ENCODE measurements at places on chromosomes 4 and X.

DNA sequence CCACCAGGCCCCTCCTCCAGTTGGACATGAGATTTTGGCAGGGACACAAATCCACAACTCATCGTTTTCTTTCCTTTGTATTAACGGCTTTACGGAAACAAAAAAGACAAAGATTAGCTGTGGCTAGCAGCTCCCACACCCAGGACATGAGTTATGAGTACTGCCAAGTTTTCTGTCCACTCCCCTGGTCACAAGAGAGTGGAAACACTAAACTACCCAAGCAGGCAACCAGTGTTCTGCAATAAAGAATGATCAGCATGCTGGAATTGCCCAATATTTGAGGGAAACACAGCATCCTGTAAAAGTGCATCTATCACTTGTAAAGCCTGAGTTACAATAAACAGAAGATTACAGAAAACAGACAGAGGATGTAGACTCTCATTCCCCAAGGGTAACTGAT, 358.4 kb downstream of the NLGN4X start:
- no peak for DNase-seq

GRCh38 chrX:129145840-129146272, 377.4 kb downstream of the SMARCA1 start:
- DNase-seq = no peak

DNA sequence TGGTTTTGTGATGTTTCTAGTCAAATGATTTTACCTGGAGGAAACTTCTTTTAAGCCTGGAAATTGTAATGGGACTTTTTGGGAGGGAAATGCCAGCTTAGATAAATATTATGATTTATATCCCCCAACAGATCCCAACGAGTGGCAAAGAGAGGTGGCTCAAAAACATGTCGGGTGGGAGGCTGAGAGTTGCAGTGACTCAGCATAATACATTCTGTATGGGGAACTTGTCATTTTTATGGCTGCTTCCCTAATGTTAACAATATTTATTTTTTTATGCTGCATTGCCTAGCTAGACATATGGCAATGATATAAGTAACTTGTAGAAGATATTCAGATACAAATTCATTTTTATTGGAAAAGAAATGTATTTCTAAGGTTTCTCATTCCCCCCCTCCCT, 219.0 kb downstream of the ARHGAP10 start:
- DNase-seq = no peak

DNA sequence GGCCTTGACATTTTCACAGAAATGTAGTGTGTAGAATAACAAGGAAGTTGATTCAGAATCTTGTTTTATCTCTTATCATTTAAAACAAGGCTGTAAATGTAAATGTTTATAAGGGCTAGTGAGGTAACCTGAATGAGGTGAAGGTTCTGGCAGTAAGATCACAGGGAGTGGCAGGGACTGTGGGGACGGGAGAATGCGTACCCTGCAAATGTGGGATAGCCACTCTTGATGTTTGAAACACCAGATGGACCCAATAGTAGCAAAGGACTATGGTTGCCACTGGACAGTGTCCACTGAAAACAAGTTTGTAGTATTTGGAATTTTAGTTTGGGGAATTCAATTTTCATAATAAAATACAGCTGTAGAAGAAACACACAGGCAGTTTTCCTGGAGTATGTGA, 155.3 kb downstream of the FHIP1A start:
- no peak for DNase-seq

- DNase-seq = no peak
These were observed 8.4 kb downstream of the PNMA6E start for GRCh38 chrX:153392642-153393321.

- DNase-seq = no peak
These were observed at the start of gene FOXR2 for GRCh38 chrX:55623100-55623499. Gene FOXR2 (plus strand): TSS chrX:55623400. CDS start chrX:55623712, 312 bp downstream.

DNA sequence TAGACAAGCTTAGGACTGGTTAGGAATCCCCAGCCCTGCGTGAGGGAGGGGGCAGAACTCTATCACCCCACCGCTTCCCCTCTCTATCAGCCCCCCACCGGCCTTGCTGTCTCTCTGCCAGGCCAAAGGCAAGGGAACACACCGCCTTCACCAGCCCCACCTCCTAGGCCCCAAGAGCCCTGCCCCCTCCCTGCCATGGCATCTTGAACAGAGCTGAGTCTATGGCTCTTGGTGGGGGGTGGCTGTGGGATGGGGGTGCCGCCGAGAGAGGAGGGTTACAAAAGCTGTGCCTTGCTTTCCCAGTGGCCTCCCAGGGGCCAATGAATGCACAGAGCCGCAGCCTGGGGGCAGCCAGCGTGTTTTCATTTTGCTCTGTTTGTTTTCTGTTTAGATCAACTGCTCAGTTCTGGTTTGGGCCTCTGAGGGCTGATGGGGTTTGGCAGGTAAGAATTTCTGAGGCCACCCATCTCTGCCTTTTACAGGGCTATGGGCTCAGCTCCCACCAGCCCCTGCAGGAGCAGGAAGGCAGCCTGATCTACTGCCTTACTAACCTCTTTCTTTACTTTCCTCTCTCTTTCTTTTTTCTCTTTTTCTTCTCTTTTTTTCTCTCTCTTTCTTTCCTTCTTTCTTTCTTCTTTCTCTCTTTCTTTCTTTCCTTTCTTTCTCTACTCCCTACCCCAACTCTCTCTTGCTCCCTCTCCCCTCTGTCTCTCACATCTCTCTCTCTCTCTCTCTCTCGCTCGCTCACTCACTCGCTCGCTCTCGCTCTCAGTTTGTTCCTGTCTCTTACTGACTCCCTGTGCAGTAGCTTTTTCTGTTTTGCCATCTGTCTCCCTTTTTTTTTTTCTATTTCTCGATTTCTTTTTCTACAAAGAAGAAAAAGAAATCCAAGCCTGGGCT, 128.3 kb downstream of the PJA1 start:
- DNase-seq = no peak

GRCh38 chrX:7759830-7760229, 83.1 kb upstream of the VCX start:
- no peak for DNase-seq

DNA sequence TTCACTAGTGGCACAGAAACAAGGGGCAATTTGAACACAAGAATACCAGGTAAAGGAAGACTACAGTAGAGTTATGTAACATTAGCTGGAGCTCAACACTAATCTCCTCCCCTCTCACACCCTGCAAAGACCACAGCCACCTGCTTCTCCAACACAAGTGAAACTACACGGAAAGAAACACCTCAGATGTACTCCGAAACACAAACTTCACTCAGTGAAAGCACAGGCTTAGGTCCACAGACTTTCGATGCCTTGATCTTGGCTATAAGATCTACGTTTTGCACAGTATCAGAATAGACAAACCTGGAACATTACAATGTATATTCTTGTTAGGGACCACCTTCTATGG, 7.6 kb downstream of the ACSL1 start:
- no peak for DNase-seq

DNA sequence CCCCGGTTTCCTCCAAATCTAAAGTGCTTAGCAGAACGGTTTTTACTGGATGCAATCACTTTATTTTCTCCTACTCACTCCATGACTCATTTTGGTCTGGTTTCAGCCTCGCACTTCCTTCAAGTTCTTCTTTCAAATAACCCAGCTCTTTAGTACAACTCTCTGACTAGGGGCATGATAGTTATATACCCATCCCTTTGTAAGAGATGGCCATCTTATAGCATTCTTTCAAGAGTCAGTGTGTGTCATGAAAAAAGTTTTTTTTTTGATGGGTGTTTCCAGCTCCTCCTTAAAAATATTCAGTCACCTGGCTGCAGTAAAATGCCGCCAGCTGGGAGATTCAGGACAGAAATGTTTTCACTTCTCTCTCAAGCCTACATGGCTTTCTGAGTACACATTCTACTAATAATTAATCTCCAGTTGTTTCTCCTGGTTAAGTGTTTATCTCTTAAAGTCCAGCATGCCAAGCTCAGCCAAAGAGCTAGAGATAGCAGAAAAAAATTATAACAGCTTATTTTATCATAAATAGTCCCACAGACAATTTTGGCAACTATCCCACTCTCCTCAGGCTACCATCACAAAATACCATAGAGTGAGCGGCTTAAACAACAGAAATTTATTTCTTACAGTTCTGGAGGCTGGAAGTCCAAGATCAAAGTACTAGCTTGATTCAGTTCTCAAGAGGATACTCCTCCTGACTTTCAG, 139.3 kb downstream of the GASK1B start:
- no peak for DNase-seq

GRCh38 chr4:153249199-153250041, 45.2 kb downstream of the TRIM2 start:
- DNase-seq = peak; percentile 83

- no peak for DNase-seq
These were observed 15.4 kb upstream of the NDUFC1 start for GRCh38 chr4:139317635-139318034.

DNA sequence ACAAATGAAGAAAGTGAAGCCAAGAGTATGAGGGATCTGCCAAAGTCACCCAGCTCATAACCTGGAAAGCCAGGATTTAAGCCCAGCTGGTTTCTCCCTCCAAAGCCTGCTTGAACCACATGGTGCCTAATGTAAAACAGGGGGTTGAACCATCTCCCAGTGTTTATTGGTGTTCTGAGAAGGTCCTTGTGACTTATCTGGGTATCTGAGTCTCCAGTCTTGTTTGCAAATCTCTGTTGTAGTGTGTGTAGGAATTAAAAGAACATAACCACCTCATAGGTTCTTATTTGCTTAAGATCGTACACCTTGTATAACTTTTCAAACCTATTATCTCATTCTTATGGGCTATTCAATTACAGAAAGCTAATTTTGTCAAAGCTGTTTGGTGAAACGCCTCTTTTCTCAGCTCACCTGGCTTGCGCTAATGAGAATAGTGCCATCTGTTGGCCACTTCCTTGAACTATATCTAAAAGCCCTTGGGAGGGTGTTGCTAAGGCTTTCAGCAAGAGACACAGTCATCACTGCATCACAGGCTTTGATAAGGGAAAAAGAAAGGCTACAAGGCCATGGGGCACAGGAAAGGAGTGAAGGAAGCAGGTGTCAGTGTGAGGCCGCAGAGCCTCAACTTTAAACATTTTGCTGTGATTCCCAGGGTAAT, 34.0 kb downstream of the ETDB start:
- peak; percentile 8 for DNase-seq

GRCh38 chr4:51885363-51885762, 42.4 kb downstream of the DCUN1D4 start:
- DNase-seq = no peak

- no peak for DNase-seq
These were observed 210.5 kb upstream of the DIAPH2 start for GRCh38 chrX:96474029-96474740.

DNA sequence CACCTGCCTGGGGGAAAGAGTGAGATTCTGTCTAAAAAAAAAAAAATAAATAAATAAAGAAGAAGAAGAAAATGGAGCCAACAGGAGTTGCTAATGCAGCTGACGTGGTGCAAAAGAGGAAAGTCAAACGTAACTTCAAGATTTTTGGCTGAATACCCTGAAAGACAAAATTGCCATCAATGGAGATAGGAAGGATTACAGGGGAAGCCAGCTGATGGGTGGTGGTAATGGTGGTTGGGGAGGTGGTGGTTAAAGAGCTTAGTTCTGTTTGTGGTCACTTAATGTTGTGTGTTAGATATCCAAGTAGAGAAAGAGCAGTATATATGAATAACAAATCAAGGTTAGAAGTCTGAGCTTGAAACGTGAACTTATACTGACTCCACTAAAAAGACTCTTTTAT, 225.4 kb downstream of the ARHGAP24 start:
- DNase-seq = no peak

- no peak for DNase-seq
These were observed 100.2 kb upstream of the METTL14 start for GRCh38 chr4:118585015-118585414.

- DNase-seq = no peak
These were observed 323.8 kb downstream of the DCTD start for GRCh38 chr4:182593402-182593801.

DNA sequence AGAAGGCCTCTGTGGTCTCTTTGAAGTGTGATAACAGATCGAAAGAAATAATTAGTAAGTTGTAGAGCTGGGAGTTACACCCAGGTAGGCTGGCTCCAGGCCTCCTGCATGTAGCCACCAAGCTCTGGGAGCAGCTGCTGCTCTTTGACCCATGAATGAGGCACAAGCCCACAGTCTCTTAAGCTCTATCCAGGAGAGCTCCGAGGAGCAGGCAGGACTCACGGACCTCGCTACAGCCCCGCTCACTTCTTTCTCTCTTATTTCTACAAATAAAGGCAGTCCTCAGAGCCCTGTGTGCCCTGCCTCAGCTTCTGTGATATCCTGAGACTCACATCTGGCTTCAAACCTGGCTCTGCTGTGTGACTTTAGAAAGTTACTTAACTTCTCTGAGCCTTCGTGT, 86.9 kb downstream of the EVC start:
- DNase-seq = no peak

GRCh38 chr4:147479786-147480185, 1.1 kb upstream of the EDNRA start:
- no peak for DNase-seq

DNA sequence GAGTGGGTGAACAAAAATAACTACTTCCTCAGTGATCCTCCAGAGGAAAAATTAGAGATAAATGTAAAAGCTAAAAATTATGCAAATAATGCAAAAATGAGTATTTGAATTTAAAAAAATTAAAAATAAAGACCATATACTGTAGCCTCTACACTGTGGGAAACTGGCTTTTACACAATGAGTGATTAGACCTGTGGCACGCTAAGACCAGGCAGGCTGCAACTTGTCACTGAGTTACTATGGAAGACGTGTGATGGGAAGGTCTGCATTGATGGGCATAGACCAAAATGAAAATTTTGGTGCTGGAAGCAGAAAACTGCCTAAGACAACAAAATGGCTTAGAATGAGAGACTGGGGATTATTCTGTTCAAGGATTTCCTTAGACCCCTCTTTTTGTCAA, 30.2 kb downstream of the BTC start:
- no peak for DNase-seq

GRCh38 chr4:184534511-184535391, 60.4 kb upstream of the IRF2 start:
- DNase-seq = no peak

DNA sequence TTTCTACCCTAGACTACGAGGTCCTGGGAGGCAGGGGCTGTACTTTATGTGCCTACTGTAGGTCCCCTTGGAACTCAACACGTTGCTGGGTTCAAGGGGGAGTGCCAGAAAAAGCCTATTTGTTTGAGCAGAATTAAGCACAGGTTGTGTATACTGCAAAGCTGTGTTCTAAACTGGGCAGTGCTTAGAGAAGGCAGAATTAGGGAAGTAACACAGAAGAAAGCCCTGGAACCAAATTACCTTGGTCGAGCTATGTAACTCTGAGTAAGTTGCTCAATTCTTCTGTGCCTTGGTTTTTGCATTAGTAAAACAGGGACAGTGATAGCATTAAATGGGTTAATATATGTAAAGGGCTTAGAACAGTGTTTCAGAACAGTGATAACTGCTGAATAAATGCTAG, 245.0 kb upstream of the SFRP2 start:
- no peak for DNase-seq

GRCh38 chrX:110408949-110409588, 50.4 kb downstream of the RTL9 start:
- no peak for DNase-seq

- peak; percentile 44 for DNase-seq
These were observed 9.7 kb upstream of the GEMIN8 start for GRCh38 chrX:14039344-14039743.

DNA sequence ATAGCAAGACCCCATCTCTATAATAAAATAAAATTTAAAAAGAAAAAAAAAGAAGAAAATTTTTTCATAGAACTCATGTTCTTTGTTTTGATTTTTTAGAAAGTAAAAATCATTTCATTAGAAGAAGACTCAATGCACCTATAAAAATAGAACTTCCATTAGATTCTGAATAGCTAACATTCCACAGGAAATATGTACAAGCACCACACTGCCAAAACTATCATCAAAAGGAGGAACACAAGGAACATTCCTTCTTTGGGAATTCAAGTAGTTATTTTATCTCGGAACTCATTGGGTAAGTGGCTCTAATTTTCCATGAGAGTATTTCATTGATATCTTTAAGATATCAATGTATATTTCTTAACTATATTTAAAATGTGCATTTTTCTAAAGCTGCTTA, 157.6 kb downstream of the CAMK2D start:
- DNase-seq = no peak
